ENCODE measurements at places on chromosomes 3 and 15. TPM values are rescaled to one million over a fixed set of nuclear protein-coding genes. Genes with fewer than 3 reads are reported as not detected.

INAFM2 gene
- 14.8 TPM for total RNA-seq

KIF7 gene
- total RNA-seq: 0.55 TPM

MESP2 gene
- not detected for total RNA-seq

ATP13A4 gene
- 9.2 TPM for total RNA-seq

DLL4 gene
- 3.9 TPM for total RNA-seq
